ENCODE measurements at places on chromosomes 13 and 19. TPM values are rescaled to one million over a fixed set of nuclear protein-coding genes. Genes with fewer than 3 reads are reported as not detected.
A peak's percentile ranks its signal among the peaks of the same experiment; 100 is the strongest.

The AMER2 gene
- total RNA-seq: 130 TPM

The ABCA7 gene
- 19.9 TPM for total RNA-seq

The ZNF816 gene
- 6.3 TPM for total RNA-seq

The ADGRE3 gene
- total RNA-seq: 0.51 TPM

The CCNA1 gene
- 9.1 TPM for total RNA-seq

The ZNF548 gene
- total RNA-seq: 25.3 TPM

The UBE2L5 gene
- total RNA-seq: 2.0 TPM

The PODNL1 gene
- 1.9 TPM for total RNA-seq

The ZNF578 gene
- 3.2 TPM for total RNA-seq

The IL12RB1 gene
- 1.4 TPM for total RNA-seq

The FARSA gene
- 79.6 TPM for total RNA-seq

The TMEM59L gene
- total RNA-seq: 399 TPM

The SIAH3 gene
- 2.1 TPM for total RNA-seq

The MCF2L gene
- total RNA-seq: 300 TPM

The COL4A1 gene
- 8.2 TPM for total RNA-seq

DNA sequence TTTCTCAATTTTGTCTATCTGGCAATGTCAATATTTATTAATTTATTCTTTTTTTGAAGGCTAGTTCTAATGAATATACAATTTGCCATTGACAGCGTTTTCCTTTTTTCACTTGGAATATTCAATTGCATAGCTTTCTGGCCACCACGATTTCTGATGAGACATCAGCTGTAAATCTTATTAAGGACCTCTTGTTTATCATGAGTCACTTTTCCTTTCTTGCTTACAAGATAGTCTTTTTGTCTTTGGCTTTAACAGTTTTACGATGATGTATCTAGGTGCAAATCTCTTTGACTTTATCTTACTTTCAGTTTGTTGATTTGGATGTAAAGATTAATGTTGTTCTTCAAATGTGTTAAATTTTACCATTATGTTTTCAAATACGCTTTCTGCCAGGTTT lies 991.6 kb upstream of the SLC10A2 start:
- DNase-seq: no peak

- no peak for DNase-seq
Observed at GRCh38 chr19:29265436-29265835, 52.5 kb upstream of the UQCRFS1 start.

DNA sequence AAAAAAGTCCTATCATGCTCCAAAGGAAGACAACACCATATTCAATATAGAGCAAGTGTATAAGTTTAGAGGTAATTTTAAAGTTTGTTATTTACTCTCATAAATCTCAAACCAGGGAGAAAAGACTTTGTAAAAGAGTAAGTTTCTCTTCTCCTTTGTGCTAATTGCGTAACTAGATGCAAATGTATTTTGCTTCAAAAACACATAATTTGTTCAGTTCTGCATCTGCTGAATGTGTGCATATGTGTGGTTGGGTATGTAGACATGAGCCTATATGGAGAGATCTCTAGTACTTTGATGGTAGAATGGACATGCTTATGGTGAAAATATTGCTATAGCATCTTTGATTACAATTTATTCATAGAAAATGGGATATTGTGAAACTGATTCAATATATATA lies 17.8 kb upstream of the MIR17HG start:
- no peak for DNase-seq

GRCh38 chr19:53088091-53088490 lies 15.1 kb downstream of the ZNF160 start:
- no peak for DNase-seq

- no peak for DNase-seq
Observed at GRCh38 chr19:30024091-30024490, 82.1 kb downstream of the URI1 start.

DNA sequence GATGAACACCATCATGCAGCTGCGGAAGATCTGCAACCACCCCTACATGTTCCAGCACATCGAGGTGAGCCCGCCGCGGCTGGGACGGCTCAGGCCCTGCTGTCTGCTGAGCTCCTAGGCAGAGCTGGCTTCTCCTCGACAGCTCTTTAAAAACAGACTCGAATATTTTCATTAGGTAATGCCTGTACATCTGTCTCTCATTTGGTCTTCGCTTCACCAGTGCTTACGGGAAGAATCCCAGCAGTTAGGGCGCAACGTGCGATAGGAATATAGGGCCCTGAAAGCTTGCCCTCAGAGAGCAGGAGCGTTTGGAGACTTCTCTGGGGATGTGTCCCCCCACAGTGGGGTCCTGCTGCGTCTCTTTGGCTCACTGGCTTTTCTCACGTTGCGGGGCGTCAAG lies 63.8 kb upstream of the LDLR start:
- DNase-seq: no peak

DNA sequence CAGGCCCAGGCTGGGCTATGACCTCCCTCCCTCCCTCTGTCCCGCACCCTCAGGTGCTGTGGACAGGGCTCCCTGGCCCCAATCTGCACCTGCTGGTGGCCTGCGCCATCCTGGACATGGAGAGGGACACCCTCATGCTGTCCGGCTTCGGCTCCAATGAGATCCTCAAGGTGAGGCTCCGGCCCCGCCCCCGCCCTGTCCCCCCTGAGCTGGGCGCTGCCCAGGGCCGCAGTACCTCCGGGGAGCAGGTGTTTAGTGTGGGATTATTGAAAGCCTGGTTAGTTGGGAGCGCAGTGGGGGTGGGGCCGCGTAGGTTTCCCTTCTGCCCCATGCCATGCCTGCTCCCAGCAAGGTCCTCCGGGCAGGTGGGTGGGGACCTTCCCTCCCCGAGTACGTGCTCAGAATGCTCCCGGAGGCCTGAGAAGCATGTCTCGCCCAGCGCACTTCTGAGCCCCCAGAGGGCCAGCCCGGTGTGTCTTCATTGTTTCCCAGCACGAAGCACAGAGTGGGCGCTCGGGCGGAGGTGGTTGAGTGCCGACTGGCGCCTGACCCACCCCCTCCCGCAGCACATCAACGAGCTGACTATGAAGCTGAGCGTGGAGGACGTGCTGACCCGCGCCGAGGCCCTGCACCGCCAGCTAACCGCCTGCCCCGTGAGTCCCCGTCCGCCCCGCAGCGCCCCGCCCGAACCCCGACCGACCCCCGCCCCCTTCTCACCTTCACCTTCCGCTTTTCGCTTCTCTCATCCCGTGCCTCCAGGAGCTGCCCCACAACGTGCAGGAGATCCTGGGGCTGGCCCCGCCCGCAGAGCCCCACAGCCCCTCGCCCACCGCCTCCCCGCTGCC lies 8.8 kb downstream of the IL4I1 start:
- no peak for DNase-seq

- DNase-seq: no peak
Observed at GRCh38 chr13:76730220-76730619, 156.0 kb downstream of the KCTD12 start.

DNA sequence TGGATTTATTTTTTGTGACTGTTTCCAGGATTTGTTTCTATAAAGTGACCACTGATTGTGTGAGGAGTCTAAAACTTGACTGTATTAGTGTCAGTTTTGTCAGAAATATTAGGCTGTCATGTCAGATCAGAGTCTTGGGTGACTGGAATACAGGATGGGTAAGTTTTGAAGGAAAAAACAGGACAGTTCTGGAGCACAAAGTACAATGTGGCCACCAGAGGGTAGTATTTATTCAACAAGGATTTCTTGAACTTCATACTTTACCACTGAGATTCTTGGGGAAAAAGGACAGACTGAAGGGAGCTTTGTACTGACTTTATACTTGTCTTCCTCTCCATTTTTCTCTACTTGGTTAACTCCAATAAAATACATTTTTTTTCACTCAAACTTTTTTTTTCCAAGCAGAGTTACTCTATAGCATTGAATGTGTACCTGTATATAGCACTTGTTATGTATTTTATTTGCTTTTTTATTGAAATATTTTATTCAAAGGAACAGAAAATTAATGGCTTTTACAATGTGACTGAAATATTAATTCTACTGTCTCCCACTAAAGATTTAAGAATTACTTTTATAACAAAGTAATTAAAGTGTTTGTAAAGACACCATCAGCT lies 51.1 kb downstream of the LMO7 start:
- DNase-seq: no peak

DNA sequence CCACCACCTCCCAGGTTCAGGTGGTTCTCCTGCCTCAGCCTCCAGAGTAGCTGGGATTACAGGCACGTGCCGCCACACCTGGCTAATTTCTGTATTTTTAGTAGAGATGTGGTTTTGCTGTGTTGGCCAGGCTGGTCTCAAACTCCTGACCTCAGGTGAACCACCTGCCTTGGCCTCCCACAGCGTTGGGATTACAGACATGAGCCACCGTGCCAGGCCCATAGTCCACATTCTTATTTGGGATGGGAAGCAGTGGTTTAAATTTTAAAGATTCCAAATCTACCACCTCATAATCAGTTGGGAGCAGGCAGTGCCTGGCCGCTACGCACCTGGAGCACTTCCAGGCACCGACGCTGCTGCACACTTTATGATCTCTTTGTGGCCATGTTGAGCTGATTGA lies 160.6 kb upstream of the SOX1 start:
- peak; percentile 19 for DNase-seq

DNA sequence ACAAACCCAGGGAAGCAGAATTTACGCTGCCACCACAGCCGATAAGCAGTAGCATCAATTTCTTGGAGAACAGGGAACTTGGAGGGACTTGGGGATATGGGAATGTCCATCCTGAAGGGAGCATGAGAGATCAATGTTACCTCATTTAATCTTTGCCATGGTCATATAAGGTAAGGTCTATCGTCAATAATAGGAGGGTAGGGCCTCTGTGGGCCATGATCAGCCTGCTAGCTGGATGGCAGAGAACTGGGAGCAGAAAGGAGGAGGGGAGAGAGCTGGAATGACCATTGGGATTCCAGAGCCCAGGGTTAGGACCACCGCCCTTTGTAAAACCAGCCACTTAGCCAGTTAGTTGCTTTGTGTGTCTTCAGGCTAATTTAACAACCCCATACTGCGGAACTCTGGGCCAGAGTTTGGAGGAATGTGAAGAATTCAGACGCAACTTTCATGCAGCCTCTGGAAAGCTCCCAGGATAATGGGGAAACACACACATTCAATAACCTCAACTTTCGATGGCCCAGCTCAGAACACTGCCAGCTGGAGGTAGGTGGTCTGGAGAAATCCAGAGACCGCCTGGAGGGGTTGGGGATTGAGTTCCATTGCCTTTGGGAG lies 40.3 kb downstream of the ZNF557 start:
- DNase-seq: no peak

DNA sequence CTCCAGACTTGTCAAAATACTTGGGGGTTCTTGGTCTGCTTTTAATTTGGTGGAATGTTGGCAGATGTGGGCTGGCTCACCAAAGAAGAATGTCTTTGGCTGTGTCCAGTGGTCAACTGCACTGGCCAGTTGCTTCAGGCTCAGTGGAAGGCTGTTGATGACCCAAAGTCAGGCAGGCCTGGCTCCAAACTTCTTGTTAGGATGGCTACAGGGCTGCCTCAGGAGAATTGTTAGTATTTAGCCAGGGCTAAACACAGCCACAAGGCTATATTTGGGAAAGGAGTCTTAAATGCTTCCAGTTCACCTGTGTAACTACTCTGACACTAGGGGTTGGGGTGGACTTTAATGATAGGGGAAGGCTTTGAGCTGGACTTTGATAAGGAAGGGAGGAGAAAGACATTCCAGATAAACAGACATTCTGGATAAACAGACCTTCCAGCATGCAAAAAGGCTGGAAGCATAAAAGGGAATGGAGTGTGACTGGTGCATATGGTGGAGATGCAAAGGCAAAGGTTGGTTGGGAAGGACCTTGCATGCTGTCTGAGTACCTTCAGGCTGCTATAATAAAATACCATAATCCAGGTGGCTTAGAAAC lies 116.8 kb downstream of the FOXO1 start:
- DNase-seq: no peak

- DNase-seq: no peak
Observed at GRCh38 chr19:6269101-6269886, 10.5 kb downstream of the MLLT1 start.

- DNase-seq: no peak
Observed at GRCh38 chr19:30222428-30222873, 149.7 kb upstream of the ZNF536 start.

GRCh38 chr13:78816592-78816991 lies 157.6 kb upstream of the OBI1 start:
- no peak for DNase-seq

DNA sequence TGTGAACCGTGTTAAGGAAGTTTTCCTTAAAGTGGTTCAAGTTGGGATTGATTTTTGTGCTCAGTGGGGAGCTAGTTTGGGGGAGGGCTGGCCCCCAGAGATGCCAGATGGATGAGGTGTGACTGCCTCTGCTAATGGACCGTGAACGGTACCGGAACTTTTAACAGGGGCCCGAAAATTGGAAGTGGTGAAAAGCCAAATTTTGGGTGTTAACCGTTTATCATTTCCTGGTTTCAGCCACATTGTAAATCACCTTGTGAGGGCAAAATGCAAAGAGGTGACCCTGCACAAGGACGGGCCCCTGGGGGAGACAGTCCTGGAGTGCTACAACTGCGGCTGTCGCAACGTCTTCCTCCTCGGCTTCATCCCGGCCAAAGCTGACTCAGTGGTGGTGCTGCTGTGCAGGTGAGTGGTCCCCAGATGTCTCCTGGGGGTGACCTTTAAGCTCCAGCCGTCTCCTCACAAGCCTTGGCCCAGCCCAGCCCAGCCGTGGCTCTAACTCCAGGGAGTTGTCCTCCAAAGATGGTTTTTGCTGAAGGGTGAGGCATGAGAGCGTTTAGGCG lies 18.2 kb downstream of the UPF1 start:
- DNase-seq: no peak

- no peak for DNase-seq
Observed at GRCh38 chr19:45876161-45876410, 9.9 kb downstream of the IRF2BP1 start.
